Stimulated activated effector memory CD8-positive, alpha-beta T cell treated with anti-CD3 and anti-CD28 coated beads, Interleukin-12 subunit alpha, Interleukin-12 subunit beta, amount 100 ng/mL, for 72 hours (primary cell): ENCODE measurements at places on chromosomes 6 and 20.
A peak's percentile ranks its signal among the peaks of the same experiment; 100 is the strongest.

DNA sequence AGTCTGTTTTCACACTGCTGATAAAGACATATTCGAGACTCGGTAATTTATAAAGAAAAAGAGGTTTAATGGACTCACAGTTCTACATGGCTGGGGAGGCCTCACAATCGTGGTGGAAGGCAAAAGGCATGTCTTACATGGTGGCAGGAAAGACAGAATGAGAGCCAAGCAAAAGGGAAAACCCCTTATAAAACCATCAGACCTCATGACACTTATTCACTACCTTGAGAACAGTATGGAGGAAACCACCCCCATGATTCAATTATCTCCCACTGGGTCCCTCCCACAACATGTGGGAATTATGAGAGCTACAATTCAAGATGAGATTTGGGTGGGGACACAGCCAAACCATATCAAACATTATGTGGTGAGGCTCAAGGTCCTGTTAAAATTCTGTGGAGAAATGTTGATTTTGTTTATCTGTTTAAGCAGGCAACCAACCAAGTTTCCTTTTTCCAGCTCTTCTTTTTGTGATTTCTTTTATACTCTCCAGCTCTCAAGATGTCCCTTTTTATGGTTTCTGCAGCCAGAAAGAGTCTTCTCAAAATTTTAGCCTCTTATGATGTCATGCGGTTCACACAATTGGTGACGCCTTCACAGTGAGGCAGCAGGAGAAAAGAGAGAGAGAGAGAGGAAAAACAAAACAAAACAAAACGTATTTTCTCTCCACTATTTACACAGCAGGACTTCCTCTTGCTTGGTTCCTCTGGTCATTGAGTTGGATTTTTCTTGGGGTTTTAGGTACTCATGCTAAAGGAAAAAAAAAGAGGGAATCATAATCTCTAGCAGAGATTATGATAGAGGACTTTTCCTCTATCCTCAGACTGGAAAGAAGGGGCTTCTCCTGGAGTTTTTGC, 18.0 kb downstream of the AIG1 start:
- DNase-seq = no peak

DNA sequence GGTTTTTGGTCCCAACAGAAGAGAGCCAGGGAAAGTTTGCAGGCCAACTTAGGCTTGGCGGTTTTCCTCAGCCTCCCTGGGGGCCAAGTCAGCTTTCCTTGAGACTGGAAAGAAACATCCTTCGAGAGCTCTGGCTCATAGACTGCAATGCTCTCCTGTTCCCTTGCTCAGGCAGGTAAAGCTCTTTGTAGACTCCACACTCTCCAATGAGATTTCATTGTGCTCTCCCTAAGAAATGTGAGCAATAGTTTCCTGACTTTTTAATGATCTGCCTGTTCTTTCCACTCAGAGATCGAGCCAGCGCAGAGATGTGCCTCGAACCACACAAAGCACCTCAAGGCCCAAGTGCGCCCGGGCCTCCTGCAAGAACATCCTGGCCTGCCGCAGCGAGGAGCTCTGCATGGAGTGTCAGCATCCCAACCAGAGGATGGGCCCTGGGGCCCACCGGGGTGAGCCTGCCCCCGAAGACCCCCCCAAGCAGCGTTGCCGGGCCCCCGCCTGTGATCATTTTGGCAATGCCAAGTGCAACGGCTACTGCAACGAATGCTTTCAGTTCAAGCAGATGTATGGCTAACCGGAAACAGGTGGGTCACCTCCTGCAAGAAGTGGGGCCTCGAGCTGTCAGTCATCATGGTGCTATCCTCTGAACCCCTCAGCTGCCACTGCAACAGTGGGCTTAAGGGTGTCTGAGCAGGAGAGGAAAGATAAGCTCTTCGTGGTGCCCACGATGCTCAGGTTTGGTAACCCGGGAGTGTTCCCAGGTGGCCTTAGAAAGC, 13.9 kb downstream of the TNFAIP3 start:
- DNase-seq = no peak

DNA sequence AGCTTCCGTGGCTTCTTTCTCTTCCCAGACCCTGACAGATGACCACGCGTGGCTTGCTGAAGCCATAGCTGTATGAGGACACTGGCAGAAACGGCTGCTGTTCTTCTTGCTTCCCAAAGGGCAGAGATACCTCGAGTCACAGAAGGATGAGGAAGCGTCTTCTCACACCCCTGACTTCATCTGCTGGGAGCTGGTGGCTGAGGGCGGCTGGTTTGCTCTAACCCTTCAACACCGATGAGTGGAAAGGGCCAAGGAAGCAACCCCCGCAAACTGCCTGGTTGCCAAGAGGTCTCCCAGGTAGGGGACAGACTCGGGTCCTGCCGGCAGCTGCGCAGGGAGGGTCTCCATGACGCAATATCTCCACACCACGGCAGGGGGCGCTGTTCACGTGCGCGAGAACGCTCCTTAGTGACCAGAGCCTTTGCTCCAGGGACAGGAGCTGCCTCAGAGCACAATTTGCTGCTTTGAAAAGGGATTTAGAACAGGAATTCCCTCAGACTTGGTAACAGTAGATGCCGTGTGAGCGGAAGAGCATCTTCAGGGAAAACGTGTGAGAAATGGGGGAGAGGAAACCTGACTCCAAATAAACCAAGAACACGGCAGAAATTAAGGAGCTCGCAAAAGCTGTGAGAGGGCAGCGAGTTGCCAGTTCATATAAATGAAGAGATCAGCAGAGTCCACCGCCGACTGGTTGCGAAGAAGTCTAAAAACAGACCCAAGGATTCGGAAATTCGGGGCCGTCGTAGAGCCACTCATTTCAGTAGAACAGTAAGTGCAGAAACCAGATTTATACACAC, 80.2 kb downstream of the ERMARD start:
- peak; percentile 84 for DNase-seq

DNA sequence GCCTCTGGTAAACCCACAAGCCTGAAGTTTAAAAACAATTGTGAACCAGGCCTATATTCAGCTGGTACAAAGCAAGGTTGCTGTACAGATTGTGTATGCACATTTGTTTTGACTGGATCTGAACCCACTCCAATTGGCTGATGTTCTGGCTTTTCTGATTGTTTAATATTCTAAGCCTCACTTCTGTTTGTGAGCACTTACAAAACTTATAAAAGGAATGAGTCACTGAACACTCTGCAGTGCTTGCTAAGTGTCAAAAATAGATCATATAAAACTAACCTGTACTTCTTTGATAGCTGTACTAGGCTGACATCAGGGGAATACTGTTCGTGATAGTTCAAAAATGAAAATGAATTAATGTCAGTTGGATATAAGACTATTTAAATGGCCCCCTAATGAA, 12.1 kb downstream of the COL21A1 start:
- no peak for DNase-seq

- DNase-seq = no peak
These were observed 54.8 kb downstream of the CAP2 start for GRCh38 chr6:17448165-17448564.

DNA sequence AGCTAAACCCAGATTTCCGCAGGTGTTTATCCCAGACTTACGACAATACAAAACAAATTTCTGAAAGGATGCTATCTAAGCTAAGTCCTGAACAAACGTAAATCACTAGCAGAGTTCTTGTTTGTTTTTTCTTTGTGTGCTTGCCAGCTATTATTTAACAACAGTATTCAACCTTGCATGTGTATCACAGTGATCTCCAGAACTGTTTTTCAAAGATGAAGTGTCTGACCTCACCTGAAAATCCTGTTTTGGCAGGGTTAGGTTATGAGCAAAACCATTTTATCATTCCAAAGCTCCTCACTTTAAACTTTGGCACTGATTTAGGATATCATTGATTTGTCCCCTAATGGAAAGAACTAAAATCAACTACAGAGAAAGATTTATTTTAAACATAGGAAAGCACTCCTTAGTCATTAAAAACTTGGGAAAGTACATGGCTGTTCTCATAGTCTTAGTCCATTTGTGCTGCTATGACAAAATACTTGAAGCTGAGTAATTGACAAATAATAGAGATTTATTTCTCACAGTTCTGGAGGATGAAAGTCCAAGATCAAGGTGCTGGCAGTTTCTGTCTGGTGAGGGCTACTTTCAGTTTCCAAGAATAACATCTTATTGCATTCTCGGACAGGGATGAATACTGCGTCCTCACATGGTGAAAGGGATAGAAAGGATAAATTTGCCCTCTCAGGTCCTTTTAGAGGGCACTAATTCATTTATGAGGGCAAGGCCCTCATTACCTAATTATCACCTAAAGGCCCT, 20.8 kb upstream of the BMP5 start:
- no peak for DNase-seq

DNA sequence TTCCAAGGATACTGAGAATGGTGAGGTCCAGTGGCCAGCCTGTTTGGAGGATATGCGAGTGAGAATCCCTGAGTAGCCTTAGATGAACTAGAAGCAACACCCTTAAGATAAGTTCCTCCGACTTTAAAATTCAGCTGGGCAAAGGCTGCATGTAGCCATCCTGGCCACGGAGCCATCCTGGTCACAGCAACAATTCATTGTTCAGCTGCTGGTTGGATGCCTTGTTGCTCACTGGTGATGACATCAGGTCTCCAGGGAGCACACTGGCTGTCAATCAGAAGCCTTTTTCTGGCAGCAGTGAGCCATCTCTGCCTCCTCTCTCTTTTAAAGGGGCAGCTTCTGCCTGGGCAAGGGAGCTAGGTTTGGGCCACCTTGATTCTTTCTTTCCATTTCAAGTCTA, 22.4 kb upstream of the RIMS4 start:
- no peak for DNase-seq

GRCh38 chr6:88910922-88911778, 52.3 kb downstream of the RNGTT start:
- DNase-seq = no peak

DNA sequence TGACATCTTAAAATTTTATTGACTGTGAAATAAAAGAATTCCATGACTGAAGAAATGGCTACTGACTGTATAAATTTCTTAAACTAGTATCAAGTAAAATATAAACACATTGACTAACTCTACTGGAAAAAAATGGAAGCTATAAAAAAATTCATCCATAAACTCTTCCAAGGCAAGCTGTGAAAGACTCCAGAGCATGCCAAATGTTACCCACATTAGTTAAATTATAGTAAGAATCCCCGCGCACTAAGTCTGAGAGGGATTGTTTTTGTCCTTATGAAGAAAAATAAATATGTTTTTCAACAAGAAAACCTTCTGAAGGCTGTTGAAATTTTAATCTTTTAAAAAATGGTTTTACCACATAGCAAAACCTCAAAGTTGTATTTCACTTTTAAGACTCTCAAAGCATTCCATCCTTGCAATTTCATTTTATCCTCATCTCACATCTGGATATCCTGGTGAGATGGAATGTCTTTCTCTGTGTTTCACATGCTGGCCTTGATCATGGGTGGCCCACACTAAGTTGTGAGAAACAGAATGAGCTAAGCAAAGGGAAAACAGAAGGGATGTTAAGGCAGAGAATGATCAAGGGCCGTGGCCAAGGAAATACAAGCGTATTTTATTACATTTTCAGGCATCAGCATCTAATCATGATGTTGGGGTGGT, 732.5 kb downstream of the KIF16B start:
- no peak for DNase-seq

DNA sequence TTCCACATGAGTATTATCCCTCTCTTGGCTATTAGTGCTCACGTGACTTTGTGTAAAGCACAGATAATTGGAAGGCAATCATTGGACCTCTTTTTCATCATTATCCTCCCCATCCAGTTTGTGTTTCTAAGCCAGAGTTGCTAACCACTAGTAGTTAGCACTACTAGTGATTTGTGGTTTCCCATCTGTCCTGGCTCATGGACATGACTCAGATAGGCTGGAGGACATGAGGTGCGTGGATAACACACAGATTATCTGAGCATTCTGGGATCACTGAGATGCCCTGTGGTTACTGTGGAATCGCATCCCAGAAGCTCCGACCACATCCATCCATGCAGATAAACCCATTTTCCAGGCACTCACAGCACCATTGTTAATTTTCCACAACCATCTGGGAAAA, 123.8 kb upstream of the NAA20 start:
- DNase-seq = no peak

DNA sequence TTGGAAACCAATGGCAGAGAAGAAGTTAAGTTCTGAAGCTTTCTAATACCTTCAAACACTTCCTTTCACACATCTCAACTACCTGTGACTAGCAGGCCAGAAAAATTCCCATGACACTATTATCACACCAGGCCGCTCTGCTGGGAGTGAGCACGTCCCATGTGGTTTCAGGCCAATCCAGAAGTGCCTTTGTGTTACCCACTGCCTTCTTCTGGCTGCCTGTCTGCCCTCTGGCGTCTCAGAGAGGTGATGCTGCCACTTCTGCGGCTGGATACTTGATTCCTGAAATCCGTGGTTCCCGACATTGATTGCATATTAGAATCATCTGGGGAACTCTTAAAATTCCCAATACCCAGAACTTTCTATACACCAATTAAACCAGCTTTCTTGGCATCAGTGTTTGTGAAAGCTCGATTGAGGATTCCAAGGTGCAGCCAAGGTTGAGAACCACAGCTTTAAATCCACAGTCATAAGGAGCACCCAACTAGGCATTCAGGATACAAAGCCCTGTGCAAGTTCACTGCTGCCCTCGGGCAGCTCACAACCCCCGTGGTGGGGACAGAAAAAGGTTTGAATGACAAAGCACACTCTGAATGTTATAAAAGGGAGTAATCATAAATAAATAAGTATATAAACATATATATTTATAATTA, 65.6 kb downstream of the STMND1 start:
- no peak for DNase-seq

- no peak for DNase-seq
These were observed 255.1 kb upstream of the JAG1 start for GRCh38 chr20:10928841-10929421.

- no peak for DNase-seq
These were observed 11.5 kb upstream of the GLP1R start for GRCh38 chr6:39037082-39037508.

DNA sequence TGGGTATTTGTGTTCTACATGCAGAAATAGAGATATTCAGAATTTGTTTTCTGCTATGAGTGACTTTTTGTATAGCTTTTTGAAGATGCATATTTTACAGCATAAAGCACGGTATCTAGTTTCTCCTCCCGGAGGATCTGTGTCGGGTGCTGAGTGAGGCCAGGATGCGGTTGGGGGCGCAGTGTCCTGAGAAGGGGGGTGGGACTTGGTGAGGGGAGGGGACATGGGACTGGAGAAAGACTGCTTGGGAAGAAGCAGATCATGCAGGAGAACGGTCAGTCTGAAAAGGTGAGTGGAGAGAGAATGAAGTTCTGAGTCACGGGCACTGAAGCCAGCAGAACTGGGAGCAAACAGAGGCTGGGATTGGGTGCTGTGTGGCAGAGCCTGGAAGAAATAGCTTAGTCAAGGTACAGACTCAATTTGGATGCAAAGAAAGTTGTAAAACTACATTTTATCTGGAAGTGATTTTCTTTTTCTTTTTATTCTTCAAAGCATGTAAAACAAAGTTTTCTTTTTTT, 44.0 kb downstream of the STX11 start:
- no peak for DNase-seq

DNA sequence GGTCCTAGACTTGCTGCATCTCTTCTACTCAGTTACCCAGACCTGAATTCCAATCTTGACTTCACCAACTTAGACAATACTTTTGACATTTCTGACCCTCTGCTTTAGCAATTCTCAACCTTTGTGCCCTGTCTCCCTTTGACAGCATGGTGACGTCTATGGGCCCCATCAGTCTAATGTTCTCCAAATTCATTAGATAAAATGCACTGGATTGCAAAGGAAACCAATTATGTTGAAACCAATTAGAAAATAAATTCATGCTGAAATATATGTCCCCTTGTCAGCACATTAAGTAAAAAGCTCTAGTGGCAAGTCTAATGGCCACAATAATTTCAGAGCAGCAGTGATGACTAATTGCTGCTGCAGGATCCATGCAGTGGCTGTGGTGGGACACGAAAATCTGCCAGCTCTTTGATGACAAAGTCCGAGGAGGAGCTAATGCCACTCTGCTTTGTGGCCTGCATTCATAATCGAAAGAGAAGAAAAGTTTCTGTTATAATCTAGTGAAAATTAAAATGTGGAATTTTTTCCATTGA, 64.0 kb downstream of the BFSP1 start:
- no peak for DNase-seq
